Foreskin keratinocyte (primary cell): ENCODE measurements at places on chromosomes 2 and 18. TPM values are rescaled to one million over a fixed set of nuclear protein-coding genes. Genes with fewer than 3 reads are reported as not detected.

- DNase-seq = no peak
Observed at GRCh38 chr18:49890041-49890440, 76.7 kb upstream of the ACAA2 start.

GRCh38 chr2:236691799-236692167 lies 122.2 kb downstream of the ACKR3 start:
- DNase-seq = peak; percentile 79

DNA sequence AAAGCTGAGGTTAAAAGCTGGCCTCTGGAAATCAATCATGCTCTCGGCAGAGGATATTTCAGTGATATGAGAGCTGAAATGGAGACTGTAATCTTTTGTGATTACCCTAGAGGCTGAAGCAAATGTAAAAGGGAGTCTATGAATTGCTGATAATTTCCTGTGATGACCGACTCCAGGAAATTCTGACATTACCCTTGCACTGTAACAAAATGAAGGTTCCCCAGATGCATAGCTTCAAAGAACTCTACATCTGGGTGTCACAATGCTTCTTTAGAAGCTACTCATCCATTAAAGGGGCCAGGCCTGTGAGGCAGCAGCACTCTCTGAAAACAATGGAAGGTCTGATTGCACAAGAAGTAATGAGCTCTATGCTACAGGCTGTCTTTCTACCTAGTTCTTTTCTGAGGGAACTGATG lies 268.2 kb upstream of the SESTD1 start:
- DNase-seq = peak; percentile 7

DNA sequence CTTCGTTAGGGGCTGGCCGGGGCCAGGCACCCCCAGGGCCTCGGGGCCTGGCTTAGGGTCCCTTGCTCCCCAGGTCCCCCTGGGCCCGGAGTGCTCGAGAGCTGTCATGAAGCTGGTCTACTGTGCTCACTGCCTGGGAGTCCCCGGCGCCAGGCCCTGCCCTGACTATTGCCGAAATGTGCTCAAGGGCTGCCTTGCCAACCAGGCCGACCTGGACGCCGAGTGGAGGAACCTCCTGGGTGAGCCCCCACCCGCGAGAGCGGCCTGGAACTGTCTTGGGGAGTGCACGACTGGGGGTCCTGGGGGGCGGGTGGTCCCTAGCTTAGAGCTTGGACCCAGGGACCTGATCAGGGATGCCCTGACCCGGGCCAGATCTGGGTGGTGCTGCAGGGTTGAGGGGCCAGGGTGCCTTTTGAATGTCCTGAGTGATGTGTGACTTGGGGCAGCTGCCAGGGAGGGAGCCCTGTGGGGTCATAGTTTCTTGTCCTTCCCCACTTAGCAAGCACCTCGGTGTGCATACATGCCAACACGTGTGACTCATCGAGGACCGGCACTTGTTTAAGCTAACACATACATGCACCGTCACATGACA lies 27.9 kb downstream of the GPC1 start:
- DNase-seq = no peak

- no peak for DNase-seq
Observed at GRCh38 chr18:23053776-23054457, 81.4 kb upstream of the CABLES1 start.

GRCh38 chr2:77608510-77608909 lies 86.3 kb upstream of the LRRTM4 start:
- no peak for DNase-seq

GRCh38 chr2:161910200-161910599 lies 163.8 kb downstream of the DPP4 start:
- DNase-seq = no peak

DNA sequence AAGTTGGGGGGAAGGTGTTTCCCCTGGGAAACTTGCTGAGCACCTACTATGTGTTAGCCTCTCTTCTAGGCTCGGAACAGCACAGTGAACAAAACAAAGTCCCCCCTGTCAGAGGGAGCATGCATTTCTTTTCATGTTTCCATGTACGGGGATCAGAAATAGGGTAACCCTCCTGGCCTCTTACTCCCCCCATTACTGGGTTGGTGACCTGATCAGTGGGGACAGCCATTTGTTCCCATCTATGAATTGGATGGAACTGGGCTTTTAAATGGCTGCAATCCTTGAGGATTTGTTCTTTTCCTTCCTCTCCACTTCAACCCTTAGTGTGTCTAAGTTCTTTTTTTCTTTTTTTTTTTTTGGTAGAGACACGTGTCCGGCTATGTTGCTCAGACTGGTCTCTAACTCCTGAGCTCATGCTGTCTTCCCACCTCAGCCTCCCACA lies 13.7 kb downstream of the NCL start:
- DNase-seq = no peak

- no peak for DNase-seq
Observed at GRCh38 chr18:79560042-79560860, 119.4 kb upstream of the CTDP1 start.

GRCh38 chr2:190506666-190507065 lies 27.9 kb downstream of the NEMP2 start:
- no peak for DNase-seq

GRCh38 chr2:235449568-235449967 lies 44.3 kb upstream of the AGAP1 start:
- DNase-seq = no peak

- DNase-seq = no peak
Observed at GRCh38 chr18:54805571-54806334, 22.5 kb upstream of the RAB27B start.

- DNase-seq = peak; percentile 50
Observed at GRCh38 chr2:229921101-229921891, 513 bp downstream of the TRIP12 start.

DNA sequence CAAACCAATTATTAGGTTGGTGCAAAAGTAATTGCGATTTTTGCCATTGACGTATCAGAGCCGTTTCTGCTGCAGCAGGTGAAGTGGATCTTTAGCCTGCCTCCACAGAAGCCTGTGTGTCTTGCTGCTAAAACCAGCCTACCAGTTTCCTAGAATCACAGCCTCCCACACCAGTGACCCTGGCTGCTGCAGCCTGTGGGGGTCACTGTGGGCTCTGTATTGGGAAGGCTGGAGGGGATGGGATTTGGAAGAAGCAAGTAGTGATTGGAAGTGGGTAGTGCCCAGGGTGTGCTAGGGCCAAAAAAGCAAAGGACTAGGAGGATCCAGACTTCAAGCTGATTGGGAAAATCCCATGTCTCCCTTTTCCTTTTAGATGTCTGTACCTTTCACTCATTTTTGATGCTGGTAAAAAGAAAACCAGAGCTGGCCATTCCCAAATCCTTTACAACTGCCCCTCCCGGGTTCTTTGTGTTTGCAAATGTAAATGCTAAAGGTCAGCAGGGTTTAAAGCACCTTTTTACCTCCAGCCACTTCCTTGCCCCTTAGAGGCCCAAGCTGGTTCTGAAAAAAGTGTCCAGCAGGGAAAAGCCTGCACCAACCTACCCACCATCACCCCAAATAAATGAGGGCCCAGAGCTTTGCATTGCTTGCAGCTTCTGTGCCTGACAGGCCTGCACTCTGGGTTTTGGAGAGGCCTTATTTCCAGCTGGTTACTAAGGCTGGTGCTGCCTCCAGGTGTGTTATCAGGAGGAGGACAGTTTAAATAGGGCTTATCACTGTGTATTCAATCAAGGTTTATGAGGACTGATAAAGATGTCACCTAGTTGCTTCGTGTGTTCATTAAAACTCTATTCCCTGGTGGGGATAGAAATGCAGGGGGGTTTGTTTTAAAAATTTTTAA lies 172.0 kb downstream of the MIB1 start:
- no peak for DNase-seq

DNA sequence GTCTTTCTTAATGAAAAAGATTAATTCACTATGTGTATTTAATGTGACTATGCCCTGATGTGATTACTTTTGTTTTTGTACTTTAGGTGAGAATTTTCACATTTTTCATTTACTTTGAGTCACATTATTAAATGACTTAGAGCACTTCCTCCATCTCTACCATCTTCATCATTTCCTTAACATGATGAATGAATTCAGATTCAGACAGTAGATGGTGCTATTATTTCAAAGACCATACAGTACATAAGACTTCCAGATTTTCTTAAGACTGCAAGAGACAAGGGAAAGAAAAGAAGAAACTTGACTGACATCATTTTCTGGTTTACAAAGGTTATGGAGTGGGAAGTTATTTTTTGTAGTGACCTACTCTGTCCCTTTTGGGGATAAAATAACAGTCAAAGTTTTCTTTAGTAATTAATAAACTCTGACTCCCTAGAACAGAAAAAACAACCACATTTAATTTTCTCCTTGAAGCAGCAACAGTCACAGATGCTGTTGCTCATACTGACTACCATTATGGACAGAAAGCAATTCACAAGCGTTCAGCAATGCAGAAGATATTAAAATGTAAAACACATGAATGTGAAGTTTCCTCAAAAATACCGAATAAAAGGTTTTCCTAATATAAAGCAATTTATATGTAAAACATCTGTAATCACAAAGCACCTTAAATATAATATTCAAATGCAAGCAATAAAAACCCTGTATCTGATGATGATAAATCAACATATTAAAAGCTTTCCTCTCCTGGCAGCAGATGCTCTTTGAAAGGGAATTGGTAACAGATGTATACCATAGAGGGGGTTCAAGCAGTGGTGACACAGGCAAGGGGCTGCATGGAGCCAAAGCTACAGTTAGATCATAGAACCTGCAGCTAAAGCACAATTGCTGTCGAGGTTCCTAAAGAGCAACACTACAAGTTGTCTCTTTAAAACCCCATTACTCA lies 1010.9 kb upstream of the NXPH2 start:
- peak; percentile 55 for DNase-seq

- no peak for DNase-seq
Observed at GRCh38 chr2:65055422-65056214, 598 bp upstream of the CEP68 start.

DNA sequence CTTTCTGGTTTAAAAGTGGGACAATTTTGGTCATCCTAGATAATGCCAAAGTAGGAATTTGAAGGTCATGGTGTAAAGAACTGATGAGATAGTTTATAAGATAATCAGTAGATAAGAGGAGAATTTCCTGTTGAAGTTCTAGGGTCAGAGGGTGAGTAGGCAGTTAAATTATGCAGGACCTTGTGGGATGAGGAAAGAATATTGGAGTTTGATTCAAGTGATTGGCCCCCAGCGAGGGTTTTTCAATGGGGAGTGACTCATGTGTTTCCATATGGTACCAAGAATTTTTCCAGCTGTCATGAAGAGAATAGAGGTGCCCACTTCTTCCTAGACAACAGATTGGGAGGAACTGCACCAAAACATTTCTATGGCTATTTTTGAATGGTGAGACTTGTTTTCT lies 940.2 kb upstream of the ZEB2 start:
- DNase-seq = no peak

DNA sequence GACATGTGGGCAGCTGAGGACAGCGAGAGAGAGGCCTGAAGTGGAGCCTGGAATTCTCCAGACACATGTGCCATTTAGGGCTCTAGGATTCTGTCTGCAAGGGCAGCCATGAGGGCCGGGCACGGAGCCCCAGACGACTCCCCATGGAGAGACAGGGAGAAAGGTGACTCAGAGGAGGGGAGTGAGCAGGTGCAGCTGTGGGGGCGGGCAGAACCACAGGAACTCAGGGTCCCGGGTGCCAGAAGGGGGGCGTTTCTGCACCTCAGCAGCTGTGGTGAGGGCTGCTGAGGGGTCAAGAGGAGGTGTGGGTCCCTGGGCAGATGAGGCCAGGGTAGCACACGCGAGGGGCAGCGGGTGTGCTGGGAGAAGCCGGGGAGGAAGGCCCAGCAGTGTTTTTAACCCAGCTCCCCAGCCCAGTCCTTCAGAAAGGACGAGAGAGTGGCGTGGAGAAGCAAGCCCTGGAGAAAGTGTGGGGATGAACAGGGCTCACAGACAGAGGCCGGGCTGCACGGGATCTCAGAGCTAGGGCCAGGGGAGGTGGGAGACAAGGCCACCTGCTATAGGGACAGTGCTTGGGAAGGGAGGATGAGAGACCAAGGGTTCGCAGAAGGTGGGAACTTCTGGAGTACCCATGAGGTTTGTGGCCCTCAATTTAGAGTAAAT lies 7.6 kb downstream of the GPR17 start:
- DNase-seq = no peak

DNA sequence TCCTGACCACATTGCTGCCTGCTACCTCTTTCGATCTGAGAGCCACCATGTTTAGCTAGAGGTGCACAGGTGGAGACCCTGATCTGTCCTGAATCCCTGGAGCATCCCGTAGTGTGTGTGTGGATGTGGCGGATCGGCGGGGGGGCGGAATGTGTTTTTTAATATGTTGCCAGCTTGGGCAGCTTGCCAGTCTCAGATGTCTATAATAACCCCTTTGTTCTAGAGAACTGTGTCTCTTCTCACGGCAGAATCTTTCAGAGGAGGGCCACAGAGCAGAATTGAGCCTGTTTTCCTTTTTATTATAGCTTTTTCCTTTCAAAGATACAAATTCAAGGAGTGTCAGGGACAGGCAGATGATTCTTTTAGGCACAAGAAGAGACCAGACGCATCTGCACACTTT lies 934.1 kb upstream of the KLHL29 start:
- DNase-seq = no peak

- no peak for DNase-seq
Observed at GRCh38 chr2:12773586-12774394, 57.1 kb downstream of the TRIB2 start.

GRCh38 chr2:233481368-233482142 lies 85.0 kb downstream of the USP40 start:
- no peak for DNase-seq

DNA sequence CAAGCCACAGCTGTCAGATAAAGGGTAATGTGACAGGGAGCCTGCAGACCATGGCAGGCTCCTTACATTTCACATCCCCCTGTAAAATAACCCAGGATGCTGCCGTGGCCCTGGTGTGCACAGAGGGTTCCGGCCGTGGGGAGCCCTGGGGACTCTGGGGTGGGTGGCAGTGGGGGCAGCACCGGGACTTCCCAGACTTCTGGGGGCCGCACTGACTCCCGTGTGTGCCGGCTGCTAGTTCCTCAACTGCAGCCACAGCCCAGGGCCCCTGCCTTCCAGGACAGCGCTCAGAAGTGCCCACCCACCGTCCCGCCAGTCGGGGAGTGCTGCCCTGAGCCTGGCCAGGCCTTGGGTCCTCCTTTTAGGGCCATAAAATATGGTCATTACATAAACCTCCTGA lies 56.5 kb downstream of the CIB4 start:
- DNase-seq = no peak

GRCh38 chr2:9053534-9053931 lies 50.0 kb upstream of the MBOAT2 start:
- DNase-seq = no peak

GRCh38 chr18:3651266-3651665 lies 201.3 kb downstream of the TGIF1 start:
- no peak for DNase-seq

UXS1 gene
- total RNA-seq = 30.0 and 31.6 TPM in 2 replicates

UGT1A8 gene
- not detected in 2 replicates for total RNA-seq

SFTPB gene
- total RNA-seq = not detected in 2 replicates

USP40 gene
- total RNA-seq = 35.8 and 46.1 TPM in 2 replicates

XDH gene
- 19.3 and 23.6 TPM in 2 replicates for total RNA-seq

TMSB10 gene
- 7,809 and 8,573 TPM in 2 replicates for total RNA-seq

MROH2A gene
- total RNA-seq = 0.11 and 0.31 TPM in 2 replicates

PLEKHM3 gene
- 3.6 and 5.3 TPM in 2 replicates for total RNA-seq

SP100 gene
- 146 TPM in 2 replicates for total RNA-seq

MYCN gene
- total RNA-seq = 0.10 TPM in 1 of 2 replicates, not detected in the other

STARD6 gene
- 0.14 TPM in 1 of 2 replicates, not detected in the other for total RNA-seq

ERFE gene
- 0.28 and 0.75 TPM in 2 replicates for total RNA-seq

C1D gene
- total RNA-seq = 23.9 and 26.5 TPM in 2 replicates

HOXD4 gene
- 0.32 and 0.82 TPM in 2 replicates for total RNA-seq
